Liver (tissue), 10 donors: ENCODE measurements at places on chromosomes 5 and 9.

- DNase-seq = no peak
Measured at GRCh38 chr5:12522116-12522515, 617.9 kb upstream of the CTNND2 start.

GRCh38 chr5:117357886-117358285 lies 783.3 kb upstream of the SEMA6A start:
- no peak for DNase-seq

GRCh38 chr5:176843673-176844072 lies 33.3 kb downstream of the UNC5A start:
- DNase-seq = no peak

DNA sequence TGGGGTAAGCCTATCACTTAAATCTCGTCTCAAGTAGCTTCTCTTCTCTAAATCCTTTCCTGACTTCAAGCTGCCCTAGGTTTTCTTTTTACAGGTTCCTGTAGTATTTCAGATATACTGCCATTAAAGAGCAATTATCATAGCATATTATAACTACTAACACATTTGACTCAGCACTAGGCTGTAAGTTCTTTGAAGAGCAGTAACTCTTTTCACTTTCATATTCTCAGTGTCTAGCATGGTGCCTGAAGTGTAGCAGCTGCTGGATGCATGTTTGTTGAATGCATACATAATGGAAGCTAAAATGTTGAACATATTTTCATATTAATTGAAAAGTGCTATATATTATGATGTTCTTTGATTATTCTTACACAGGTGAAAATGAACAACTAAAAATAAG lies 22.5 kb downstream of the CCDC152 start:
- no peak for DNase-seq

DNA sequence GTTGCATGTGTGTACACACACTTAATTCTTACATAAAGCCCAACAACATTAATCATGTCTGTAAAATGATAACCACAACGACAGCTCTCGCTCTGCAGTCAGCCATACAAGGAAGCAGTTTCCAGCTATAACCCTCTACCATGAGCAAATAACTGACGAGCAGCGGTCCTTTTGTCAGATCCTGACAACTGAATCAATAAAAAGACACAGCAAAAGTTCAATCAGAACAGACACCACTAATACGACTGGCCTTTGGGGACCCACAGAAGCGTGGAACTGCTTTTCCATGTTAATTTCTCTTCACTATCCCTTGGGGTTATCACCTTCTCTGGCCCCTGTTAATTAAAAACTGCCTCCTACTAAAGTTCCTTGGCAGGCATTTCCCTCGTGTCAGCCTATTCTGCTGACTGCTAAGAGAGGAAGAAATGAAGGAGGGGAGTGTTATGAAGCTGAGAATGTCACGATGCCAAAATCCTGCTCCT lies 722.8 kb upstream of the GRAMD2B start:
- no peak for DNase-seq

- DNase-seq = no peak
Measured at GRCh38 chr9:124206391-124206790, 51.4 kb upstream of the NEK6 start.

DNA sequence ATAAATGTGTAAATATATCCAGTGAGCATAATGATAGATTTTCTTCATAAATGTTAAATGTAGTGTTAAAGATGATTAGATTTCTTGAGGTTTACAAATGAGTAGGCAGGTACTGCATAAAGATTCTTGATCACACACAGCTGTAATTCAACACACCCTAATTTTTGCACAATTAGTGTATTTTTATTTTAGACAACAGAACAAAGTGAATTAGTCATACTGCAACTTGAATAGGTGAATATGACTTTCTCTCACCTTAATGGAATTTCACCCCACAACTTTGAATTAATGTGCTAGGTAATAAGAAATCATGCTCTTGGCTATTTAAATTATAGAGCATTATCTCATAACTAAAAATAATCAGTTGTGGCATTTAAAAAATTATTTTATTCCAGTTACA lies 795.7 kb upstream of the ACO1 start:
- no peak for DNase-seq

GRCh38 chr9:136273921-136274785 lies 28.5 kb upstream of the QSOX2 start:
- DNase-seq = no peak

GRCh38 chr9:114290561-114290986 lies 32.3 kb upstream of the ORM1 start:
- DNase-seq = no peak

DNA sequence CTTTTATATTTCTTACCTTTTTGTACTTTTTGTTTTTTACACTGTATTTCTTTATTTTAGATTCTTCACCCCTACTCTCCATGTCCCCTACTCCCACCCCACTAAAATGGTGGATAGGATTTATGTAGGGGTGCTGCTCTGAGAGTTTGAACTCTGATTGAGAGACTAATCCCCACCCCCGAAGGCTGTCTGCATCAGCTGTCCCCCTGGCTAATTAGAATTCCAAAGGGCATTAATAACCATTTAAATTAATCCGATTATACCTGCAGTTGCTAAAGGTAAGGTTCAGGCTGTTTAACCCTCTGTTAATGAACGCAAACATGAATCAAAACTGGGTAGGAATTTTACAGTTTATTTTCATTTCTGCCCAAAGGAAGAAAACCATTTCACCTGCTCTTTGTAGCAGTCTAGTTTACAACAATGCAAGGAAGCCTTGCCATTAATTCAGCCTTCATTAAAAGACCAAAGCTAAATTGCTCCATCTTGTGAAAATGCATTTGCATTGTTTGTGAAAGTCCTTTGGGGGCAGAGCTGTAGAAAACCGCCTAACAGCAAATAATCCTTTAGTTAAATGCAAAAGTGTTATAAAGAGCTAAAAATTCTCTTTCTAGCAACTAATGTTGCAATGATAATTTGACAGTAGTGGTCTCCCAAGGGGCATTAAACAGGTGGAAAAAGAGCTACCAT lies 71.2 kb downstream of the ZCCHC7 start:
- DNase-seq = no peak

- DNase-seq = no peak
Measured at GRCh38 chr9:89367281-89367680, 49.0 kb downstream of the SECISBP2 start.

DNA sequence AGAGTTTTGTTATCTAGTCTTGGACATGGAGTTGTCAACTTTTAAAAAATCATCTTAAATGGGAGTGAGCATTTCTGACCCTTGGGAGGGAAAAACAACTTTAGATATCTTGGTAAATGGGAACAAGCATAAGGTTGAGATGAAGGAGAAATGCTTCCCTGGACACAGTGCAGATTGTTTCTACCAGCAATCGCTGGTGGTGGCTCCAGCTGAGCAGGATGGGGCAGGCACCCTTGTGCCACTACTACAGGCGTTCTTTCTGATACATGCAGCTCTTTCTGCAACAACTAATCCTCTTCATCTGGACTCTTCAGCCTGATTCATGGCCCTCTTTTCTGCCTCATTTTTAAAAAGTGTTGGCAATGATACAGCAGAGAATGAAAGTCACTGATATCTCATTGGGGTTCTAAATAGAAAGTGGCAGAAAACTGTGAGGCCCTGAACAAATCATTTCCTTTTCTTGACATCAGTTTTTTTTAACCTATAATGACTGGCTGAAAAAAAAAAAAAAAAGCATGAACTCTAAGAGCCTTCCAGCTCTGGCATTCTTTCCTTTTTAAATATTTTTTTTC lies 409.4 kb upstream of the PTGER4 start:
- no peak for DNase-seq

GRCh38 chr9:131704141-131704983 lies 35.5 kb downstream of the RAPGEF1 start:
- no peak for DNase-seq

GRCh38 chr5:74717596-74717995 lies 32.6 kb downstream of the HEXB start:
- DNase-seq = no peak

DNA sequence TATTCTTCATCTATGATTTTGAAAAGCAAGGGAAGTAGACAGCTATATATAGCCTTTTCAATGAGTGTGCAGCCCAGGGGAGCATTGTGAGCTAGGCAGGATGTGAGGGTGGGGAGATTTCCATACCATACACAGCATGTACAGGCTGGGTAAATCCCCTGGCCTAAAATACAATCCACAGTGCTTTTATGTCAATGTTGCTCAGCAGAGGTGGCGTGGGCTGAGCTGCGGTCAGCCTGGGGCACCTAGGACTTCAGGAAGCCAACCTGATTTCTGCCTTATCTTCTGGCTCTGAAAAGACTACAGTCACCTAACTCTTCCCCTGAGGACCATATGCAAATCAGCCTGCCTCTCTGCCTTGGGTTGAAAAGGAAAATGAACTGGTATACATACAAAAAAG lies 6.3 kb upstream of the GARIN3 start:
- DNase-seq = no peak

- DNase-seq = no peak
Measured at GRCh38 chr5:60453186-60453976, 246.6 kb downstream of the DEPDC1B start.

DNA sequence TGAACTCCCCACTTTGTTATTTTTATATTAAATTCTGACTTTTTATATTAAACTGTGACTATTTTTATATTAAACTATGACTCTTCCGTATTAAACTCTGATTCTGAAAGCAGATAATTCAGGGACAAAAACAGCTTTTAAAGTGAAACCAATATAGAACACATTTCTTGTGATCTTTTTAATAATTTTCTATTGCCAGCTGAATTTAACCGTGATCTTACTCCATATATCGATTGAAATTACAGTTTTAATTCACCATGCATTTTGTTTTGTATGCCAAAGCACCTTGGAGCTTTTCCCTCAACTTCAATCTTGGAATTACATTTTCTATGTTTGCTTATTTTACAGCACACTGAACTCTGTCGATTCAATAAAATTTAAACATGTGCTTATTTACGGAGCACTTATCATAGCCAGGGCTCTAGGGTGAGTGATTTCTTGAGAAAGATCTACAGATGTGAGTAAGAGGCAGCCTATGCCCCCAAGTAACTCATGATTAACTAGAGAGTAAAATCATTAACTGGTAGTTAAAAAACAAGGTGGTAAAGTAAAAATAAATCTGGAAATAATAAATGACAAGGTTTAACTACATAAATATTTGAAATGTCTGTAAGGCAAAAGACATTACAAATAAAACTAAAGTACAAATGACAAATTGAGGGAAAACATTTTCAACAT lies 72.9 kb upstream of the ALDH1B1 start:
- no peak for DNase-seq

DNA sequence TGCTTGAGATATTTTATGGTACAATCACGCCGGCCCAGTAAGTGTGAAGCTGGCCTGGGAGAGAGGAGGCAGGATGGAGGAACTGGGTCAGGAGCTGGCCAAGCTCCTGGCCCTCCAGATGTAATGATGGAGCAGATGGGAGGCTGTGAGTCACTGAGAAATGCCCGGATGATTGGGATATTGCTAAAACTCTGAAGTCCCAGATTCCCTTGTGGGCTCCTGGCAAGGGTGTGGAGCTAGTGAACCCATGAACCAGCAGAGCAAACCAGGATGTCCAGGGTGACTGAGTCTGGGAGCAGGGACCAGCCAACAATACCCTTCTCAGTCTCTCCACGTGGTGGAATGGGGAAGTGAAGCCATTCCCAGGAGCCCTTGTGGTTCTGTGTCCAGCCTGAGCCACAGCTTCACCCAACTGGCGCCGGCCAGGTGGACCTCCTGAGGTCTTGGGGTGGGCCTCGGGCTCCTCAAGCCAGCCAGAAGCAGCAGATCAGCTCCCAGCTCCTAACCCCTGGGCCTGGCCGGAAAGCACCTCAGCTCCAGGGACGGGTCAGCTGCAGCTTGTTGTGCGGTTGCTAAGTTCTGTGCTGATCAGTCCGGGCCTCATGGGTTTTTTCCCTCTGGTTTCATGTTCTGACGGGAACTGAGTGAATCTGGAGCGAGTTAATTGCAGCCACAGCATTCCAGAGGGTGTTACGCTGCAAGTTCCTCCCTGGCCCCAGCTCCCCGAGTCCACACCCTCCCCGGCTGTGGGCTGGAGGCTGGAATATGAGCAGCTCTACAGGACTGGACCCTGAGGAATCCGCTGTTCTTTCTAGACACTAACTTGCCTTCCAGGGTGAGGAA lies 37.6 kb downstream of the DUSP1 start:
- DNase-seq = no peak

DNA sequence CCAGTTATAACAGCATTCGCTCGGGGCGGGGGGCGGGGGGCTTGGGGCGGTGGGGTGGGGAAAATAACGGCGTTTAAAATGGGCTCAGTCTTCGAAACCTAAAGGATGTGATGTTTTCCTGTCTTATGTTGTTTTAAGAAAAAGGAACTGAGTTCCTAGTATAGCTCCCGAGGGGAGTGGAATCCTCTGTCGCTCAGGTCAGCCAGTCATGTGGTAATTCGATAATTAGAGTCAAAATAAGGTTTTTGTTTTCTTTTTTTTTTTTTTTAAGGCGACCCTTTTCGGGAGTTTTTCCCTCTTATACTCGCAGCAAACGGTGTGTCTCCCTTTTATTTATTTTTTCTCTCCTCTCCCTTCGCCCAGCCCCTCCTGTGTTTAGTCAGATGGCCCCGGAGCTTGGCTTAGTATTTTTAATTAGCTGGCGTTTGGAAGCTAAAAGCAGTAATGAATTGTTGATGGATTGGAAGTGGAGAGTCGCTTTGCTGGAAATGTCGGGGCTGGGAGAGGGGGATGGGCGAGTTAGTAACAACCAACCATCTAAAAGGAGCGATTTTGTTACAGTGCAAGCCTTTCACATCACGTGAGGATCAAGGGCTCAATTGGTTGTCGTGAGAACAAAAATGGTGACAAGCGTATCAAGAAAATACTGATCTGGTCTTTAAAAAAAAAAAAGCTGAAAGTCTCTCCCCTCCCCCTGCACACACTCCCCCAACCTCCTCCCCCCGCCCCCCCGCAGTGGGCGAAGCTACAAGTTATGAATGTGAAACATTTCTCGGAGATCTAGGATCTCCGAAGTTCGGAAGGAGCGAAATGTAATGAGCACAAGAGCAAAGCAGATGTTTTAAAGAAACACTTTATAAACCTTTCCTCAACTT lies 714 bp upstream of the ZNF608 start:
- peak; percentile 67 for DNase-seq

DNA sequence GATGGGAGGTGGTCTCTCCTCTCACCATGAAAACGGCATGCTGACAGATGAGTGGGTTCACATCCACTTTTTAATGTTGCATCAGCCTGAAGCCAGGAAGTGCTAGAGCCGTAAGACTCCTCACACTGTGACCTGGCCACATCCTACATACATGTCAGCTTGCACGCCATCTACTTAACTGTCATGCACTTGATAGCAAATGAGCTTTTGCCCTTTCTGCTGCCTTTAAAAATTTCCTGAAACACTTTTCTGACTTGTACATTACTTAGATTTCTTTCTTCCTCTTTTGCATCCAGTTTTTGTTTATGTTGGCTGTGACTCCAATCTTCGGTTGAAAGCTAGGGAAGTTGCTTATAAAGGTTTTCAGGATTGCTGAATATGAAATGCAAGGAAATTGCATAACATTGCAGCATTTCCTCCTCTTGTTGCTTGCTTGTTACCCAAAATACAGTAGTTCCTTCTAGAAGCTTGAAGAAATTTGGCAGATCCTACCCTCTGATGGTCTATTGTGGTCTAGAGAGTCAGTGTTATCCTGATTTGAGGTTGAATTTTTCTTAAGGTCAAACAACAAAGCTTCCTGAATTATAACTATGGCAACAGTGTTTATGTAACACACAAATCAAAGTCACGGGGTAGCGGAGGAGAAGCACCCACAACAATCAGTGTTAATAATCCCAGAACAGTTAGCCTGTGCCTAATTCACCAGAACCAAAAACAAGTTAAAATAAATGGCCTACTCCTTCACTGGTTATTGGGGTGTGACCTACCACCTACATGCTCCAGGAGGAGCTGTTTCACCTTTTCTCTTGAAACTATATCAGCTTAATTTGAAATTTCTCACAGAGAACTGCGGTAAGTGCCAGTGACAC lies 232.5 kb downstream of the ARHGAP26 start:
- DNase-seq = no peak

GRCh38 chr5:40278881-40279280 lies 400.8 kb upstream of the PTGER4 start:
- no peak for DNase-seq
